ENCODE measurements at places on chromosomes 7 and 10.

- DNase-seq: no peak
These were observed 11.3 kb upstream of the TAS2R3 start for GRCh38 chr7:141752634-141753033.

GRCh38 chr7:79272066-79272669 lies 181.3 kb downstream of the MAGI2 start:
- no peak for DNase-seq

DNA sequence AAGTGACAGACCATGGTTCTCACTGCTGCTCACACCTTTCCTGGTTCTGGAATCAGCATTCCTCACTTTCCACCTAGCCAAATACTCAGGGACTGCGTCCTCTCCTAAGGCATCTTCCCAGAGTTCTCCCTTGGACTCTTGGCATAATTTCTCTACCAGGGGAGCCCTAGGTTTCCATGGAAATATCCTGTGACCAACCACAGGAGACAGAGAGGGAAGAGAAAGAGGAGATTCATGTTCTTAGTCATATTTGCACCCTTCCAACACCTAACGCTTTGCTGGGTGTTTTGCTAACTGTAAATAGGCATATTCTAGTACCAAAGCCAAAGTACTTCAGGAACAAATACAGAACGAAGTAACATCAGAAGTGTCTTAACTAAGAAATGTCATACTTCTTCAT lies 28.6 kb downstream of the DENND11 start:
- DNase-seq: no peak

DNA sequence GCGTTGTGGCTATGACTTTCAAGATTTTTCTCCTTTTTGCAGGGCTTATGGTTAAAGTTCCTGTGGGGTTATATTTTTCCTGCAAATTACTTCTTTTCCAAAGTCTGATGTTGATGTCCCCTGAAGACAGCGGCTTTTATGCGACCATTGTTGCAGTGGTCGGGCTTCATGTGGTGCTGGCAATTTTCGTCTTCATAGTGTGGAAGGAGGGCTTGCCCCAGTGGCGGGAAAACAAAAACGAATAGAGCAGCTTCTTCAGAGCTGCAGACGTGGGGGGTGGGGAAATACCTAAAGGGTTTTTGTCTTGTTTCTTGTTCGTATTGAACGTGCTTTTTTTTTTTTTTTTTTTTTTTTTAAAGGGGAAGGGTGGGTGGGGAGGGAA lies 53.8 kb downstream of the MCMBP start:
- DNase-seq: no peak

DNA sequence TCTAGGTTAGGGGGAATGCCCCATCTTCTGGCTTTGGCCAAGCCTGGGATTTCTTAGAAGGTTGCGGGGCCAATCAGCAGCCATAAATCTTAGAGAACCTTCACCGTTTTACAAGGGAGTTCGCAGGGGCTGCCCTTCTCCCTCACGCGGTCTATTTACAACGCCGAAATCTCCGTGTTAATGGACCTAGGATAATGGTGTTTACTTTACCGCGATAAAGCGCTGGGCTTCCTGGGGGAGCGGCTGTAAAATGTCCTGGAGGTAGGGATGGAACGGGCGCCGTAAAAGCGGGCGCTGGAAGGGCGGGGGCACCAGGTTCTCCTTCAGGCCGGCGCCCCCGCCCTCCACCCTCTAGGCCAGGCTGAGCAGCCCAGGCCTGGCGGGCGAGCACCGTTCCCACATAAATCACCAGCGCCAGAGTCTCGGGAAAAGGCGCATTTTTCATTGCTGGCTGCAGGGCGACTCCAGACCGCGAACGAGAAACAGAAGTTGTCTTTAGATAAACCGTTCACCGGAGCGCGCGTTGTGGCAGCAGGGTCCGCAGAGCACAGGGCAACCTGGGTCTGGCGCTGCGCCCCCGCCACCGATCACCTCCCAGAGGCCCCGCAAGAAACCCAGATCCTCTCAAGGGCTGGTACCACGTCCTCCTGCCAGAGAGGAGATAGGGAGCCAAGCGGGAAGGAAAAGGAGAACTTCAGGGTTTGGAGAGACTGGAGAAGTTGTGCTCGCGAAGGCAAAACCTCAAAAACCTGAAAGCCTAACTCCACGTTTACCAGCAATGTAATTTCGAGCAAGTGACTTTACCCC lies 12.5 kb upstream of the NKX2-3 start:
- DNase-seq: no peak

GRCh38 chr7:121084748-121085336 lies 96.3 kb downstream of the CPED1 start:
- DNase-seq: no peak

DNA sequence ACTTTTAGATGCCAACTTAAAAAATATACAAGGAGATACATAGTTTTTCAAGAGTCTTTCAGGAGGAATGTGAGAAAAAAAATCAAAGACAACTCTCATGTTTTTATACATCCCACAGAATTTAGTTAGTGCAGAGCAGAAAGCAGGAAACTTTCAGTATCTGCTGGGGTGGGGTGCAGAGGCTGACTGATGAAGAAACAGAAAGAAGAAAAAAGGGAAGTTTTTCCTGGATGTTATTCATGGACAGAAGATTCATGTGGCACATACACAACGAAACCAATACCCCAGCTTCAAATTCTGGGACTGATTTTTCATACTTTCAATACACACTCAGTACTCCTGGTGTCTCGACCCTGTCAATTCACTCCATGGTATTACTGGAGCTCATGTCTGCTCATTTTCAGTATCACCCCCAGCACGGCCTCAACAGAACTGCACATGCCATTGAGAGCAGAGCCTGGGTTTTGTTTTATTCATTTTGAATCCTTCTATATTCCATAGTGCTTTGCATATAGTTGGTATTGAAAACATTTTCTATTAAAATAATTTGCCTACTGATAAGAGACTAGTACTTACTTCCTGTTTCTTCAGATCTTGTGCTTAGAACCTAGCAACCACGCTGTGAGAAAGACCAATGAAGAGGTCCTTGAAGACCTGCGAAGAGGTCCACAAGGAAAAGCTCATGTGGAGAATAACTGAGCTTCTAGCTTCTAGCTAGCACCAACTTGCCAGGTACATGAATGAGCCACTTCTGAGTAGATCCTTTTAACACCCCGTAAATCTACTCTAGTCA lies 49.0 kb downstream of the NDUFB2 start:
- no peak for DNase-seq

- no peak for DNase-seq
These were observed 9.6 kb downstream of the CAPZA2 start for GRCh38 chr7:116872026-116872425.

Data from stimulated activated CD4-positive, alpha-beta T cell treated with anti-CD3 and anti-CD28 coated beads, Interleukin-12 subunit alpha, Interleukin-12 subunit beta, amount 100 ng/mL, for 24 hours (primary cell).